Brain microvascular endothelial cell (primary cell): ENCODE measurements at places on chromosomes 12 and 14.

- no peak for DNase-seq
Observed at GRCh38 chr14:35435177-35435576, 30.6 kb upstream of the NFKBIA start.

- no peak for DNase-seq
Observed at GRCh38 chr12:132771126-132771838, 9.7 kb upstream of the ANKLE2 start.

GRCh38 chr12:68342966-68343365 lies 10.8 kb upstream of the MDM1 start:
- DNase-seq, result no peak

GRCh38 chr12:93772003-93772700 lies 95.0 kb downstream of the CRADD start:
- no peak for DNase-seq

DNA sequence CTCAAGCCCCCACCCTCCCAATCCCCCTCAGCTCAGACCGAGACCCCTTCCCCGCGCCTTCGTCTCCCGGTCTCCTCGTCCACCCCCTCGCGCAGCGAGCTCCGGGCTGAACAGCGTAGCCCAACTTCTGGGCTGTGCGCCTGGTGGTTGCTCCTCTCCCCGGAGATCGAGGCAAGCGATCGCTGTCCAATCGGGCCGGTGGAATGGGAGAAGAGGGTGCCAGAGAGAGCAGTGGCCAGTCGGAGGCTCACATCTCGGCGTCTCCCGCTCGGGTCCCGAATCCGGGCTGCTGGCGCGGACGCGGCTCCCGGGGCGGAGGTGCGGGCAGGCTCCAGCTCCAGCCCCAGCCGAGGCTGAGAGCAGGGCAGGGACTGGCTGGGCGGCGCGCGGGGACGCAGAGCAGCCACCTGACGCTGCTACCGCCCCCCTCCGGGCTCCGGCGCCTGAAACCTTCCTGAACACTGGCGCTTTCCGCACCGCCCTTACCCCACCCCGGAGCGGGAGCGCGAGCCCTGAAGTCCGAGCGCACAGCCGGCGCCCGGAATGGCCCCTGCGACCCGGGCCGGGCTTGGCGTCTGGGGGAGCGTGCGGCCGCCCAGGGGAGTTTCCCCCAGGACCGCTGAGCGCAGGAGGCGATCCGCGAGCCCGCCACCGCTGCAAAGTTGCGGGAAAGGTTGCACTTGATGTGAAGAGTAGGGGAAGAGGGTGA lies 508 bp upstream of the KCNH5 start:
- DNase-seq, result peak; percentile 1

DNA sequence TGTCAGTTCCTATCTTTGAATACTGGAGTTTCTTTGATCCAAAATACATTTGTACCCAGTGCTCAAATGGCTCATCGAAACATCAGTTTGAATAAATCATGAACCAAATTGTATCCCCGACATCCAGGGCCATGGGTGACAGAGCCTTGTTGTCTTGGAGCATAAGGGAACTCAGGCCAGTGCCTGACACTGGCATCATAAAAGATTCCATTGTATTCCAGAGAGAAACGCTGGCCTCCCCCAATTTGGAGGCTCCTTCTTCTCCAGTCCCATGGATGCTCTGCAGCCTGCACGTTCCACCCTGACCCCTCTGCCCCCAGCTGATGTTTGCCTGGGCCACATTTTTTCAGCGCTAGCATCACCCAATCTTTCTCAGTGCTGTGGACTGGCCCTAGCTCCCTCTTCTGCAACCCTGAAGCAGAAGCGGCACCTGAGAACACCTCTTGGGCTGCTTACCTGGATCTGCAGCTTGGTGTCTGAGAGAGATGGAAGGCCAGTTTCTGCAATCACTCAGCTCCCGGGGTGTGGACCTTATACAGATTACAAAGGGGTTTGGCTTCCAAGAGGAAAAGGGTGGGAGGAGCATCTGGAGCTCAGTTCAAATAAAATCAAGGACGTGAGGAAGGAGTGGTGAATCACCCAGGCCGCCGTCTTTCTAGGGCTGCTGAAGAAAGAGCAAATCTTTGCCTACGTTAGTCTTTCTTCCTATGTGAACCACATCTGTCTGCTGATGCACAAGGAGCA lies at the start of gene RNASE1:
Gene RNASE1, minus strand, starts transcription at position 504 of the 744 bp plus-strand sequence. CDS start 776 bp downstream, outside the sequence.
- DNase-seq, result no peak
